ENCODE measurements at places on chromosomes 16 and 17.

GRCh38 chr16:1442697-1443096 is 1.7 kb downstream of the CCDC154 start:
- DNase-seq = no peak

GRCh38 chr17:6591599-6592158 is 35.3 kb upstream of the PITPNM3 start:
- DNase-seq = no peak

DNA sequence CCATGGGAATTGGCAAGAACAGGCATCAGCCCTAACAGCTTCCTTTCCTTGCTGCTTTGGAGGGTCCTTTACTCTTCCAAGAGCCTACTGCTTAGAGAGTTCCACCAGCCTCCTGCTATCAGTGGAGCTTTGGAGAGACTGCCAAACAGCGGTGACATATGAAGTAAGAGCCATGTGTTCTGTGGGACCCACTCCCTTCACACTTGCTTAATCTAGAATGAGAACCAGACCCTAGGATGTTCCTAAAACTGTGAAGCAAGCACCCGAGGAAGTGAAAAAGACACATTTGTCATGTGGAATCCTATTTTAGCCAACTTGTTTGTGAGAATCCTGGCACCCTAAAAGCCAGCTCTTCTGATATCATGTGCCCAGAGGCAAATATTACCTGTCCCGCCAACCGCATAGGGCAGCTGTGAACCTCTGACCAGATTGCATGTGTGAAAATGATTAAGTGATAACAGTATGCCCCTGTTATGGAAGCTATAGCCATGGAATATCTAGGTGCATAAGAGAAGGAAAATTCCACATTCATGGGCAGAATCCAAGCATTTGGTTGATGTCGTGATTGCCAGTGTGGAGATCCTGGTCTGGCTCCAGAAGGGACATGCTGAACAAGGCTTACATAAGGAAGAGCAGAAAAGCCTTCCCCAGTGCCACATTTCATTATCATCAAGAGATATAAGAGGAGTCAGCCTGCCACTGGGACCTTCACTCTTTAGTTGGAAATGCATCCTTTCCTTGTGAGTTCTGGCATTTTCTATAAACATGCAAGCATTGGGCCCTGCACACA is 18.7 kb downstream of the RCVRN start:
- DNase-seq = no peak

GRCh38 chr16:79599837-79600637 is 500 bp downstream of the MAF start:
- peak; percentile 64 for DNase-seq

- DNase-seq = no peak
Measured at GRCh38 chr16:14308368-14308723, 237.2 kb downstream of the MRTFB start.

DNA sequence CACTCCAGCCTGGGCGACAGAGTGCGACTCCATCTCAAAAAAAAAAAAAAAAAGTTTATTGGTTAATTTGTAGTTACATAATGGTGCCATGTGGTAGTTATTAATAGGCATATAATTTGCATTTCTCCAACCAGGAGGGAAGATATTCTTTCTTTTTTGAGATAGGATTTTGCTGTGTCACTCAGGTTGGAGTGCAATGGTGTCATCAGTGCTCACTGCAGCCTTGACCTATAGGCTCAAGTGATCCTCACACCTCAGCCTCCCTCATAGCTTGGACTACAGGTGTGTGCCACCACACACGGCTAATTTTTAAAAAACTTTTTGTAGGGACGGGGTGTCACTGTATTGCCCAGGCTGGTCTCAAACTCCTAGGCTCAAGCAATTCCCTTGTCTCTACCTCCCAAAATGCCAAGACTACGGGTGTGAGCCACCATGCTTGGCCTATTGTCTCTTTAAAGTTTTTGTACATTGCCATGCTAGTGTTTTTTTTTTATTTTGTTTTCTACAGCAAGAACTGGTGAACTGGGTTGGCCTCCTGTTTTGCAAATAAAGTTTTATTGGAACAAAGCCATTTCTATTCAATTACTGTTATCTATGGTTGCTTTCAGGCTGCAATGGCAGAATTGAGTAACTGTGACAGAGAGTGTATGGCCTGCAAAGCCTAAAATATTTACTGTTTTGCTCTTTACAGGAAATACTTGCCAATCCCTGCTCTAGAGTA is 11.9 kb downstream of the SNX29 start:
- DNase-seq = no peak

DNA sequence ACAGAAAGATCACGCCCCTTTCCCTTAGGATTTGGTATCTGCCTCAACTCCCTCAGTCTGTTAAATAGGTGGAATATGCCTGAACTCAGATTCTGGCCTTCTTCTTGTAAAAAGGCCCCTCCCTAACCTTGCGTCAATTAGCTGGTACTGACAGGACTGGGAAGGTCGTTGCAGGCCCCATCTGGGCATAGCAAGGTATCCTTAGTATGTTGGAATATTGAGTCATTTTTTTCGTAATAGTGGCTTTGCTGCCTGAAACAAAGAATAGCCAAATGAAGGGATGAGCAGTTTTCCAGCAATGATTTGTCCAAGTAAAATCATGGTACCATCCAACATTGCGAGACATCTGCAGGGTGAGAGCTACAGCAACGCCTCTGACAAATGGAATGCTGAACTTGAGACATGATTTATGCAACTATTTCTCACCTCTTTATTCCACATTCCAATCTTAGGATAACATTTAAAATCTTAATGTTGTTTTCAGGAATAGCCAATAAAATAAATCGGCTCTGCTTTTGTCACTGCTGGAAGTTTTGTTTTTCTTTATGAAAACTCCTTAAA is 39.3 kb upstream of the BRD7 start:
- DNase-seq = no peak
